ENCODE measurements at places on chromosomes 7 and 10.

DNA sequence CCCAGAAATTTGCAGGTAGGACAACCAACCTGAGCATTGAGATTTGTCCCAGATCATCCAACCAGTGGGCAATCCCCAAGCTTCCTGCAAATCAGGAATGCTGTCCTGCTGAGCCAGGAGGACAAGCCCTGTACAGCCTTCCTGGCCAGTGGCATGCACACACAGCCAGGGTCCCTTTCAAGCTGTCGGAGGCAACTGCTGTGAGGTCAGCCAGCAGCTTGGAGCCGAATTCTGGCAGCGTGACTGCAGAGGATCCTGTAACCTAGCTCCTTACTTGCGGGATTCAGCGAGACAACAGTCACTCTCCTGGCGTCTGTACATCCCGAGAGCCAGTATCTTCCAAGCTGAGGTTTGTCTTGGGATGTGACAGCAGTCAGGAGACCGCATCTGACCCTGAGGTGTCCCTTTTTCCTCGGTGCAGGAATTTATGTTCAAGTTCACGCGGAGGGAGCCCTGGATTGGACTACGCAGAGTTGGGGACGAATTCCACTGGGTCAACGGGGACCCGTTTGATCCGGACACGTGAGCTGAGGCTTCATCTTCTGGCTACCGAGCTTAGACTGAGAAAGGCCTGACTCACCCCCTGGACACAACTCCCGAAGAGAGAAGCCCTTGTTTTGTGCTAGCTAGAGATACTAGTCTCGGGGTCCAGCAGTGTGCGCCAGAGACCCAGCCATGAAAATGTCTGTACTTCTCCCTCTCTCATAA, 18.3 kb downstream of the CLEC2L start:
- DNase-seq, result no peak

- DNase-seq, result no peak
Measured at GRCh38 chr7:48660306-48660870, 264.0 kb upstream of the CDC14C start.

- no peak for DNase-seq
Measured at GRCh38 chr10:86085686-86086085, 280.9 kb downstream of the GRID1 start.

- DNase-seq, result no peak
Measured at GRCh38 chr7:38773430-38773829, 135.6 kb downstream of the VPS41 start.
